ENCODE measurements at places on chromosomes 5 and 9.

DNA sequence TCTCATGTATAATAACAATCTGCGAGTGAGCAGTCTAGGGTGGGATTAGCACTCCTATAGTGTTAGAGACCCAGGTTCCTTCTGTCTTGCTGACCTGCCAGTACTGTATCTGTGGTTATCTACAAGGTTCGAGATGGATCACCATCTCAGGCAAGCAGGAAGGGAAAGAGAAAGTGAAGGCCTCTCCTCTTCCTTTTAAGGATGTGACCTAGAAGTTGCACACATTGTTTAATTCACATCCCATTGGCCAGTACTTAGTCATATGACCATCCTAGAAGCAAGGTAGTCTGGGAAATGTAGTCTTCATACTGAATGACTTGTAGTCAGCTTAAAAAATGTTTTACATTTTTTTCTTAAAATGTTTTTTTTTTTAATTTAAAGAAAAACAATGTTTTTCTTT is 168.6 kb downstream of the CARTPT start:
- no peak for DNase-seq

- no peak for DNase-seq
Observed at GRCh38 chr9:33443464-33444154, 3.8 kb downstream of the AQP3 start.

DNA sequence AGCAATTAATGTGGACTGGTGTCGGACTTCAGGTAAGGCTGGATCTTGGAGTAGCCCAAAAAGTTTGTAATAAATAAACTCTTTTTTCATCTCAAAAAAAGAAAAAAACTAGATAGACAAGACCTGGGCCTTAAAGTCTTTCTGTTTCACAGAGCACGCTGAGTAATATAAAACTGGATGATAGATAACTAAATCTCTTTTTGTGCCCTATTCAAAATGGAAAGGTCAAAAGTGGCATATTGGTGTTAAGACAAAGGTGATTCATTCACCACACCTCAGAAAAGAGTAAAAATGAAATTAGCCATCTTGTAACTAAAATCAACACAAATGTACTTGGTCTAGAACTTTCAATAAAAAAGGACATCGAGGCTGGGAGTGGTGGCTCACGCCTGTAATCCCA is 30.3 kb upstream of the RFK start:
- no peak for DNase-seq

GRCh38 chr5:131774652-131775367 is 22.0 kb downstream of the FNIP1 start:
- no peak for DNase-seq

- DNase-seq = no peak
Observed at GRCh38 chr5:78746021-78746770, 97.6 kb upstream of the LHFPL2 start.

- no peak for DNase-seq
Observed at GRCh38 chr5:30804739-30805505, 388.6 kb upstream of the CDH6 start.

All from activated naive CD4-positive, alpha-beta T cell treated with anti-CD3 and anti-CD28 coated beads, Interleukin-2, amount 50 U/mL, for 16 hours (primary cell).